Inflammatory macrophage treated with lipopolysaccharide for 4 hours (primary cell): ENCODE measurements at places on chromosomes 7 and 10.

DNA sequence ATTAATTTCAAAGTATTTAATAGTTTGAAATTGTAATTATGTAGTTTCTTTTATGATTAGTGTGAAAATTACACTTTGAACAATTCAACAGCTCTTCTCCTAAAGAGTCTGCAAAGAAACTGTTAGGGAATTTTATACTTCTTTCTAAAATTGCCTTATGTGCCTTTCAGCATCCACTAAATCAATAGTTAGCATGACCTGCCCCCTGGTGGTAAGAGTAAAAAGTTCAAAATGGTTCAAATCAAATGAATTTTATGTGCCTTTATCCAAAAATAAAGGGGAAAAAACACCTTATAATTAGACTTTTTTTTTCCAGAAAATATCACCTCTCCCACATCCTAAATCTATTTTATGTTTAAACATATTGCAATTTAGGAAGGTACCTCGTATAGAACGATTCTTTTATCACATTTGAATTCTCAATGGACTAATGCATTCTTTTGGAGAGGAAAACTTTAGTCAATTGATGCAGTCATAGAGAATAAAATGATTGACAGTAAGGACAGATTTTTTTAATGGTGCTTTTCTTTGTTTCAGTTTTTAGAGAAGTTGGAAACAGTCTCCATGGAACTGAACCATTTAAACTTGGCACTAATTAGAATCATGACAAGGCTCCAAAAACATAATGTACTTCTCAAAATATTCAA is 163.7 kb downstream of the SEMA3D start:
- peak; percentile 46 for DNase-seq

GRCh38 chr7:4718075-4718474 is 36.0 kb downstream of the FOXK1 start:
- no peak for DNase-seq

GRCh38 chr10:22321156-22321923 is 441 bp downstream of the BMI1 start:
- DNase-seq, result peak; percentile 66

- no peak for DNase-seq
Measured at GRCh38 chr7:117872561-117873309, 506 bp downstream of the CTTNBP2 start.

DNA sequence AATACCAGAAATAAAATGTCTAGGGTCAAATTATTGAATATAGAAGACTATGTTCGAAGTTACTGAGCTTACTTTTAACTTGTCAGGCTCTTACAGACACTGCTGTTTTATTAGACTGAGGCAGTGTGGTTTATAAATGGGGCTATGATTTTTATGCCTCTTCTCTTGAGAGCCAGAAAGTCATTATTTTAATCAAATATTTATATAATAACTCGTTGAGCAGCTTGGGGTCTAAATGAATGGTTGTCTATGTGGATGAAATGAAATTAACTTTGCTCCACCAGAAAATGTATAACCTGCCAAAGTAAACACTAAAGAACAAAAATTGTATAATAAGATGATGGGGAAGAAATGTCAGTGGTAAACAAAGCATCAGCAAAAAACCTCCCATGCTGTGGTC is 175.6 kb upstream of the THSD7A start:
- no peak for DNase-seq

DNA sequence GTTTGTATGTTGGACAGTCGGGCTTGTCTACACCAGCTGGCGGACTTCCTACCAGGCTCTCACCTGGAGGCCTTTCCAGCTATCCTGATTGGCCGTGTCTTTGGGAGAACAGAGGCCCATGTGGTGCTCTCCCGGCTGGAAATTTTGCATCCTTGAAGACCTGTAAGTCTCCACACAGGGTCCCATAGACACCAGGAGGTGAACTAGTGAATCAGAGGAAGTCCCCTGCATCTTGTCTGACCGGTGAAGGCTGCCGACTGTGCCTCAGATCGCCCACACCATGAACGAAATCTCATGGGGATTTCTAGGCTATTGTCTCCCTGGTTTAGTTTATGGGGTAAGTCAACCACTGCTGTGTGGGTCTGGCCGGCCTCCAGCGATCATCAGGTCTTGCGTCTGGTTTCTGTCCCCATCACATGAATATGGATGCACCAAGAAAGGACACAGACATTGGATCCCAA is 108.4 kb upstream of the LYZL2 start:
- DNase-seq, result no peak

GRCh38 chr7:96173781-96174180 is 148.1 kb downstream of the SLC25A13 start:
- no peak for DNase-seq

DNA sequence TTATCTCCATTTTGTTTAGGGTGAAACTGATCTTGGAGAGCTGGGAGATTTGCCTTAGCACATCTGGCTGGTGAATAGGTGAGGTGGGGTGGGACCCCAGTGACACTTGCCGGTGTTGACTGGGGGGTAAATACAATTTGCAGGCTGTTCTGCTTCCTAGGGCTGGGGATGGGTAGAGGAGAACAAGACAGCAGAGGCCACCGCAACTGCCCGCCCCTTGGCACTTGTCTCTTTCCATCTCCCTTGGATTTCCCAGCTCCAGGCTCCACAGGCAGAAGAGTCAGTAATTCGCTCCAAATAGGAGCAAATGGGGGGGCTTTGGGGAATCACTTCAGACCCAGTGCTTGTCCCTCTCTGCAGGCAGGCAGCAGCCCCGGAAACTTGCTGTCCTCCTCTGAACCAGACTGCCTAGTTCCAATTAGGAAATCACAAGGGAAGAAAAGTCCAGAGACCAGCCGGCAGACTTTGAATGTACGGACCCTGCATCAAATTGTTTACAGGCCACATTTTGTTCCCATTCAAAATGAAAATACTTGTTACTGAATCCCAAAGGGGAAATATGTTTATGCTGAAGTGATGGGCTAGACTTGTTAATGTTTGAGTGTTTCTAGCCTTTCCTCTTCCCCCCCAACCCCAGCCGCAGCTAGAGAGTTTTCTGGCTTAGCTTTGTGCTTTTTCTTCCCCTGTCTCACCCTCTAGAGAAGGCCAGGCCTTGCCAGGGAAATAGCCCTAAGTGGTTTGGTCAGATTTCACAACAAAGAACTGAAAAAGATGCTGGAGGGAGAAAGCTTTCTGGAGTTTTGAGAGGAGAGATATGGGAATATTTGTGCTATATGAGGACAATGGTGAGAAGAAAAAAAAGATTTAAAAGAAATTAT is 10.0 kb upstream of the INPP5F start:
- DNase-seq, result no peak

DNA sequence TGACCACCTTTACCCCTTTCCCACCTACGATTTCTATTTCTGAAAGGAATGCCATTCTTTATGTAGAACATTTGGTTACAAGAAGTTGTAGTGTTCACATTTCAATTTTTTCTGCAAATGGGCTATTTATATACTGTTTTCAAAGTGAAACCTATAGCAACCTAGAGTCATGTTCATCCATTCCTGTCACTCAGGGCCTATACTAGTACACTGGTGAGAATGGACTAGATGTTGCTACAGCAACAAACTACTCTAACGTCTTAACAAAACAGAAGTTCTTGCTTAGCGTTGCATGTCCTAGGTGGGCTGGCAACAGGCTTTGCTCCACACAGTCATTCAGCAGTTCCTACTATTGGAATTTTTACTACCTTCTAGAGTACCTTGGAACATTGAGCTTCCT is 16.3 kb downstream of the CASD1 start:
- DNase-seq, result no peak

DNA sequence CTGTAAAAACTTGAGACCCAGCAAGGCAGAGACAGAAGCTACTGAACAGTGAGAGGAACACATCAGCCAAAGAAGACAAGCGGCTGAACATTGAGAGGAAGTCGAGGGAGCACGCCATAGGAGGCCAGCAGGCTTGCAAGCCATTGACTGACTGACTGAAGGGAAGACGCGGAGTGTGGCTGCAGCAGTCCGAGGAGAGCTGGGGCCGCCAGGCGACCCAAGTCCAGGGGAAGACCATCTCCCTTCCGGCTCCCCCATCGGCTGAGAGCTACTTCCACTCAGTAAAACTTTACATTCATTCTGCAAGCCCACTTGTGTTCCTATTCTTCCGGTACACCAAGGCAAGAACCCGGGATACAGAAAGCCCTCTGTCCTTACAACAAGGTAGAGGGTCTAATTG is 167.3 kb upstream of the MBL2 start:
- no peak for DNase-seq

DNA sequence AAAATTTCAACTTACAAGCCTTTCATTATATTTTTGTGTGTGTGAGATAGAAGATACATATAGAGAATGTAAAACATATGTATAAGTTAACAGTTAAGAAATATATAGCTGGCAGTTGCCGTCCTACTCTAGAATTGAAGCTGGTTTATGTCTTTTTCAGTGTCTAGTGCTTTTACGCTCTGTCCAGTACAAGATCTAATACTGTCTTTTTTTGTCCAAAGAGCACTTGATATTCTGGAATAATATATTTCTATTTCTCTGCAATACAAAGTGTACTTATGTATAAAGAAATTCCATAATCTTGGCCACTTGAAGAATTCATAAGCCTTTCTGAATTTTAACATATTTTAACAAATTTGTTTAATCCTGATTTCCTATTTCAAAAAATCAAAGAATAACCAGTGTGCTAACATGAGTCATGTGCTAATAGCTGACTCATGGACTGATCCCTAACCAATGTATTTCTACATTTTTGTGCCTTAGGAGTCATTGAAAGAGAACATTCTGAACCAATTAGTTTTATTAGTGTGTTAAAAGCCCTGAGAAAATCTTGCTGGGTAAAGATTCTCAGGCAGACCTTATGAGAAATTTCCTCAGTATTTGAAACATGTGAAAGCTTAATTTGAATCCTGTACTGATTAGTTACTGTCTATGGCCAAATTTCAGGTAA is 73.2 kb upstream of the CCAR1 start:
- peak; percentile 44 for DNase-seq

DNA sequence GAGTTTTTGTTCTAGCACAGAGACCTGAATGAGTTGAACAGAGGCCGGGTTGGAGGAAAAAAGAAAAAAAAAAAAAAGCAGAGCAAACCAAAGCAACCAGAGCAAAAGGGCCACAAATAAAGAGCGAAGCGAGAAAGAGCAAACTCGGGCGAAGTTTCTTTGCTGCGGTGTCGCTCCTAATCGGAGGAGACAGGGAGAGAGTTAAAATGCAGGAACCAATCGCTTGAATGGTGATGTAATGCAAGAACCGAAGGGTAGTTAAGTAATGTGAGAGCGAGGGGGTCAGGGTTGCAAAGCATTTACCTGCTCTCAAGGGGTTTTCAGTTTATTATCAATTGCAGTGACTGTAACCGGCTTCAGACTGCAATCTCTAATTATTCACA is 271.7 kb downstream of the TRIL start:
- DNase-seq, result peak; percentile 58

- peak; percentile 93 for DNase-seq
Measured at GRCh38 chr7:96321658-96322372, at the start of gene SLC25A13. Gene SLC25A13, minus strand, starts transcription at chr7:96322098. Its CDS starts 142 bp downstream, at chr7:96321956.

- DNase-seq, result peak; percentile 32
Measured at GRCh38 chr7:116162992-116163391, 47.3 kb upstream of the TES start.

GRCh38 chr10:14253079-14253478 is 77.6 kb downstream of the FRMD4A start:
- DNase-seq, result no peak

DNA sequence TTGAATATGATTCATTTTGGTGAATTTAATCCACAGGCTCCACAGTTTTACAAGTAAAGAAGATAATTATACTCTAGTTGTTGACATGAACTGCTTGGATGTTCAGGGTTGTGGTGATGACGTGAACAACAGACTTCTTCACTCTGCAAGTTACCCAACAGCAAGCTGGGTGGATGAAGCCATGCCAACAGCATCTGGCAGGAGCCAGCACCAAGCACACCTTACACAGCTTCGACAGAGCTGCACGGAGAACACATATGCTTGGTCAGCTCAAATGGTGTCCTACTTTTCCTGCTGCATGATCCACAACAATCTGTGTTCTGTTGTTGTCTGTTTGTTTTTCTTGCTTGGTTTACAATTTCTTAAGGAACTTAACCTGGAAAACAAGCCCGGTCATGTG is 9.8 kb downstream of the NOD1 start:
- DNase-seq, result no peak

DNA sequence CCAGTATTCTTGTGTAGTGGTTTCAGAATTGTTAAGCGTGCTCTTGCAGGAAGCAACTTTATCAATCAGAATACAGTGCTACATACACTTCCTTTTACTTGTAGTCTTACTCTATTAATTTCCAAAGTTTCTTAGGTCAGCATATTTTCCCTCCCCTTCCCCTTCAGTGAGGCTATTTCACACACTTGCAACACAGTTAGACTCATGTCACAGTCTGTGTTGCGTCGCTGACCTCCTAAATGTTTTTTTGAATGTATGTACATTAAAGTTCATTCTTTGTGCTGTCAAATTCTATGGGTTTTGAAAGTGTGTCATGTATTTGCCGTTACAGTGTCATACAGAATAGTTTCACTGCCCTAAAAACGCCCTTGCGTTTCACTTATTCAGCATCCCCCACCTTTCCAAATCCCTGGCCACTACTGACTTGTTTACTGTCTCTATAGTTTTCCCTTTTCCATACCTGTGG is 5.4 kb upstream of the HKDC1 start:
- peak; percentile 92 for DNase-seq

DNA sequence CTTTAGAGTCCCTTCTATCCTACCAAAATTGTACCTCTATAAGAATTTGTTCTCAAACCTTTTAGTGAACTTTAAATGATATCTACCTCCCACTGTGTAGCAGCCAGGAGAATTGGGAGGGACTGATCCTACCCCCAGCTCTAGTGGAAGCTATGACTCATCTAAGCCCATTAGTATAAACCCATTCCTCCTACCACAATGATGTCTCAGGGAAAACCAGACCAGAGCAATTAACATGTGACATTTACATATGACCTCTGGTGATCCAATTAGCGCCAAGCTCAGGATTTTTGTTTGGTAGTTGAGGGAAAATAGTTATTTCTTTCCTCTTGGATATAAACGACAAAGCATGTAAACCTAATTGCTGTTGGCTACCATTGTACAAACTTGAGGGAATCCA is 33.1 kb upstream of the R3HCC1L start:
- DNase-seq, result no peak

DNA sequence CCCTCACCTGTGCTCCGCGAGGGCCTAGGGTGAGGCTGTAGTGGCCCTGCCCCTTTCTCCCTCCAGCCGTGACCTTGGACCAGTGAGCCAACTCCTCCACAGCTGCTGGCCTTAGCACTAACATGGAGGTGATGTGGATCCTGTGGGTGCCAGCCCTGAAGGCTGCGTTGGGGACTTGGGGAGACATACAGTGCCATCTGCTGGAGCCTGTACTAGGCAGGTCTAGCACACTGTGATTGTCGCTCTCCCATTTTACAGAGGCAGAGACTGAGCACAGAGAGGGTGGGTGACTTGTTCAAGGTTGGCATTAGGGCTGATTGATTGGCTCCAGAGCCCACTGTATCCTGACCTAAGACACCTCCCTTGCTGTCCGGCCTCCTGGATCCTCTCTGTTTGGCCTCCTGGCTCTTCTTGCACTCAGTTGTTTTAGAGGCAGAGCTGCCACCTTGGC is 37.6 kb downstream of the PRF1 start:
- DNase-seq, result no peak

GRCh38 chr7:43637114-43637806 is 54.4 kb downstream of the STK17A start:
- DNase-seq, result no peak
